ENCODE measurements at places on chromosomes 4 and X.

DNA sequence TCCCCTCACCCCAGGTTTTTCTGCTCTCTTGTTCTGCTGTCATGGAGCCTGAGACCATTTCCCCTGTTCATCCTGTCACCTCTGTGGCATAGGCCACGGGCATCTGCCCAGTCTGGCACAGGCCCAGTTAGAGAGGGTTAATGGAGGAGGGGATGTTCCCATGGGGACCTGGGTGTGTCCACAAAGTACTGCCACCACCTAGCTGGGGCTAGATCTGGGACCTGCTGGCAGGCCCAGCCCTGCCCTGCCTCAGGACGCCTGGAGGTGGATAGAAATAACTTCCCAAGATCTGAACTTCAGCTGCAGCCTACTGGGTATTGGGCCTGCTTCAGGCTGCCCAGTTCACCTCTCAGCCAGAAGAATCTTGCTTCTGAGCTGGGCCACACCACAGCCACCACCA is 13.5 kb downstream of the EFNB1 start:
- DNase-seq = no peak

GRCh38 chr4:103201724-103202123 is 3.6 kb upstream of the CENPE start:
- no peak for DNase-seq

DNA sequence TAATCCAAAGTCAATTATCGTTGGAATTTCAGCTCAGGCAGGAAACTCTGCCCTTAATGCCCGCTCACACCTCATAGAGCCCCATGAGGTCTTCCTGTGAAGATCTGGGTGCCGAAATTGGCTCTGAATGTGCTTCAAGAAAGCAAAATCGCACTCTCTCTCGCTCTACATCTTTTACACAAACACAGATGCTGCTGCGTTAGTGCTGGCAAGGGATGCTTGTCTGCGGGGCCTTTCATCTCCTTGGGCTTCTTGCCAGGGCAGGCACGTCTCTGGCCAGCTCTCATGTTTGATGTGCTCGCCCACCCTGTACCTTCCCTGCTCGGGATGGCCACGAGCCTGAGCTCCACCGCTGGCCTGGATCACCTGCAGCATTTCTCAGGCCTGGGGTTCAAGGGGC is 66.5 kb downstream of the CLCN4 start:
- no peak for DNase-seq

DNA sequence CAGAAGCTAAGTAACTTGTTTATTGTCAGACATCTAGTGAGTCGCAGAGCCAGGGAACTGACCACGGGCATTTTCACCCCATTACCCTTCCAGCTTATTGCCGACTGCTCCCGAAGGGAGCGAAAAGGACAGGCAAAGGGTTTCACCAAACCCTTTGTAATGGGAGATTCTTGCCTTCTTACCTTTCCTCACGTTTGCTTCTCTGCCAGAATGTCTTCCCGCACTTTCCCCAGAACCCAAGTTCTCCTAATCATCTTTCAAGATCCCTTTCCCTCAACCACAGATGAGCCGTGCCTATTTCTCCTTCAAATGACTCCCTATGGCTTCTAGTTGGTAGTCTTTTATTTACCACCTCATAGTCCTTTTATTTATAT is 520 bp upstream of the SRP72 start:
- DNase-seq = no peak

- no peak for DNase-seq
Observed at GRCh38 chr4:168163106-168163505, 70.8 kb downstream of the ANXA10 start.
